ENCODE measurements at places on chromosomes 7 and 10. TPM values are rescaled to one million over a fixed set of nuclear protein-coding genes. Genes with fewer than 3 reads are reported as not detected.

The SHLD2 gene
- 33.1 TPM for total RNA-seq

The FGL2 gene
- total RNA-seq, result 0.63 TPM

DNA sequence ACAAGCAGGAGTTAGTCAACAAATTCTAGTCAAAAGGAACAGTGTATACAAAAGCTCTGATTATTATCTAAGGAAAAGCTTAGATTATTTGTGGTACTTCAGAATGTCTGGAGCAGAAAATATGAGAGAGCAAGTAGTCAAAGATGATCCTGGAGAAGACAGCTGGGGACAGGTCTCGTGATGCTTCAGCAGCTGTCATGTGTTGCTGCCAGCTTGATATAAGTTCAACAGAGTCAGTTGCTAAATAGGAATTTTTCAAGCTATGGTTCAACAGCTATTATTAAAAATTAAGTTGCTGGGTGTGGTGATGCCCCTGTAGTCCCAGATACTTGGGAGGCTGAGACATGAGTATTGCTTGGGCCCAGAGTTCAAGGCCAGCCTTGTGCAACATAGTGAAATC lies 240.0 kb upstream of the RHOBTB1 start:
- DNase-seq, result no peak

DNA sequence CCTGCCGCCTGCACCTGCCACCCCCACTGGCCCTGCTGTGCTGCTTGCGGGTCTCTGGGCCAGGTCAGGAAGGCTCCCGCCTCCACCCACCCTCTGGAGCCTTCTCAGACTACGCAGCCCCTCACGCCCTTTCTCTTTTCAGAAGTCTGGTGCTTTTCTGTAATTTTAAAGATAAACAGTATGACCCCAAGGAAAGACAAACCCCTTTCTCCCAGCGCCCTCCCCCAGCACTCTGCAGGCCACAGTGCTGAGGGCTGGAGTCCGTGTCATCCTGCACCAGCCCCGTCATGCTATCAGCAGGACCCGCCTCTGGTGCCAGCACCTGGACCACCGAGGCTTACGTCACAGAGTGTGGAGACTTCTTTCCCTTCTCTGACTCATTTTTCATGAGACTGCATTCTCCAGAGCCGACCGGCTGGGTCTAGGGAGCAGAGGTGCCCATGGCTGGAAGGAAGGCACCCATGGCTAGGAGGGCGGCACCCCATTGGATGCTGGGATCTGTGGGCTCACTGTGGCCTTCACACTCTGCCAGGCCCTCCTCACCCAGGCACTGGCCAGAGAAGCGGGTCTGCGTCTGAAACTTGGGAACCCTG lies 53.4 kb downstream of the CFAP46 start:
- DNase-seq, result no peak

DNA sequence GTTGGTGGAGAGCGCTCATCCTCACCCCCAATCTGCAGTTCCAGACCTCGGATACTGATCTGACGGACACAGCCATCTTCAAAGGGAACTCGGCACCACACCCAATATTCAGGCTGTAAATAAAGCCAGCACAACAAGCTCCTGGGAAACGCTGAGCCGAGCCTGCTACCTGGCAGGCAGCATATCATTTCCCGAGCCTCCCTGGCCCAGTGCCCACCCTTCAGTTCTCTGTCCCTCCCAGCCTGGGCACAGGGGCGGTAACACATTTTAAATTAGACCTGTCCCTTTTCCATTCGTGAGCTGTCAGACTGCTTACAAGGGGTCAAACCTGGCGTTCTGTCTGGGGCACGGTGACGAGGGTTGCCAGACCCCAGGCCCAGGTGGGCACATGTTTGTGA lies 250.5 kb downstream of the ARHGAP12 start:
- no peak for DNase-seq
